Stimulated activated CD4-positive, alpha-beta T cell treated with anti-CD3 and anti-CD28 coated beads, Interleukin-1b, Interleukin-23, amount 100 ng/mL, for 24 hours (primary cell): ENCODE measurements at places on chromosomes 11 and 22.

GRCh38 chr11:130379276-130379675 is 49.1 kb downstream of the ADAMTS8 start:
- DNase-seq = no peak

GRCh38 chr22:17350292-17350691 is 19.0 kb upstream of the CECR2 start:
- no peak for DNase-seq

- no peak for DNase-seq
These were observed 82.3 kb upstream of the PHOX2A start for GRCh38 chr11:72326151-72326848.

- DNase-seq = peak; percentile 78
These were observed 8.4 kb upstream of the SLC2A11 start for GRCh38 chr22:23849009-23850006.
